ENCODE measurements at places on chromosomes 7 and 10.
A peak's percentile ranks its signal among the peaks of the same experiment; 100 is the strongest.

- DNase-seq, result peak; percentile 13
Measured at GRCh38 chr7:75849573-75849972, 29.3 kb upstream of the RHBDD2 start.

DNA sequence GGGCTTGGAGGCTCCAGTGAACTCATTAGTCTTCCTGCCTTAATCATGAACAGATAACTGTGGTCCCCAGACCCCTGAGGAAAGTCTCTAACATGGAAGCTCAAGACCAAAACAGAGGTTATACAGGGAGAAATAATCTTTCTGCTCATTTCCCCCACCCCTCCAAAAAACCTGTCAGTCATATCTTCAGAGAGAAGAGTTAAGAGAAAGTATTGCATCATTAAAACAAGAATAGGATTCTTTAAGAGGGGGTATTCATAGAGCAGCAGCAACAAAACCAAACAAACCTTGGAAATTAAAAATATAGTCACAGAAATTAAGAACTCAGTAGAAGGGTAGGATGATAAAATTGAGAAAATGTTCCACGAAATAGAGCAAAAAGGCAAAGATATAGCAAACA lies 7.6 kb downstream of the CLEC2L start:
- no peak for DNase-seq

DNA sequence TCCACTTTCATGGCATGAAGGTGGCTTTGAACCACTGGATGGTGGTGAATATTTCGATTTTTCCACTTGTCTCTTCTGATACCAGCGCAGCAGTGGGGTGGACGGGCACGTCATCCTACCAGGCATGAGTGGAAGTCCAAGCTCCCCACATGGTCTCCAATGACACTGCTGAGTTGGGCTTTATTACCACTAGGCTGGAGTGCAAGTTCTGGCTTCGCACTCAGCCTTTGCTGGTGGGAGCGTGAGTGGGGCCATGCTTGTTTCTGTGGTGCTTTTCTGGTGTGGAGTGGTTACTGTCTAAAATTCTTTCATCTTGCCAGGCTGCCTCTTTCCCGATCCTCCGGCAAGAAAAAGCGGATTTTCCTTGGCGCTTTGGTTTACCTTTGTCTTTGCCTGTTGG lies 70.1 kb upstream of the SDK1 start:
- no peak for DNase-seq

GRCh38 chr7:33998476-33998875 lies 93.1 kb downstream of the BMPER start:
- DNase-seq, result no peak

All from trophoblast cell (in vitro differentiated cells and primary cell).